ENCODE measurements at places on chromosomes 2 and 18.

GRCh38 chr2:238597638-238598528 is 171.2 kb downstream of the ASB1 start:
- no peak for DNase-seq

DNA sequence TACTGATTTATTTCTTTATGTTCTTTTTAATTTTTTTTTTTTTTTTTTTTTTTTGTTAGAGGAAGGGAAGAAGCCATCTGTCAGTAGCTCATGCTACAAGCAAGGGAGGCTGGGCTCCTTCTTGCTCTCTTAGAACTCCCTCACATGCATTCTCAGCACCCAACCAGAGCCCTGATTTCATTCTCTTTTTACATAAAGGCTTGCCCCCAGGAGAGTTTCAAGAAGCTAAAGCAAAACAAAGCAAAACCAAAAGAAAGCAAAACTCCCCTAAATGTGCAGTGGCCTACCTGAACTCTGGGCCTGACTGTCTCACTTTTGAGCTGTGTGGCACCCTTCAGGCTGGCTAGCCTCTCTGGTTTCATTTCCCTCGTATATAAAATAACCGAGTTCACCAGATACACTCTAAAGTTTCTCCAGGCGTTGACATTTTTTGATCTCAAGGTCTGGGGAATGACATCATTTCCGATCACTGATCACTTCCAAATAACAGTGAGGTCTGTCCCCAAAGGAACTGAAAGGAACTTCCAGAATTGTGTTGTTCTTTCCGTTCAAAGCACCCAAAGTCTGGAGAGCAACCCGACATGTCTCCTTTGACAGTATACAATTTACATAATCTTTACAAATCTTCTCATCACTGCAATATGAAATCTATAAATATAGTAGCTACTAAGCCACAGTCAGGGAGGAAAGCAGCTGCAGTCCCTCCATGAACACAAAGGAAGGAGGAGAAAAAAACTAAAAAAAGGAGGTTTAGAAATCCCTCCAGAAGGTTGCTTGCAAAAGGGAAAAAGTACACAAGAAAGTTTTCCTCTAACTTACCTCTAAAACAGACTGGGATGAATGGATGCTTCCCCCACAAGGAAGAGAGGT is 145.6 kb upstream of the NCK2 start:
- DNase-seq = no peak

DNA sequence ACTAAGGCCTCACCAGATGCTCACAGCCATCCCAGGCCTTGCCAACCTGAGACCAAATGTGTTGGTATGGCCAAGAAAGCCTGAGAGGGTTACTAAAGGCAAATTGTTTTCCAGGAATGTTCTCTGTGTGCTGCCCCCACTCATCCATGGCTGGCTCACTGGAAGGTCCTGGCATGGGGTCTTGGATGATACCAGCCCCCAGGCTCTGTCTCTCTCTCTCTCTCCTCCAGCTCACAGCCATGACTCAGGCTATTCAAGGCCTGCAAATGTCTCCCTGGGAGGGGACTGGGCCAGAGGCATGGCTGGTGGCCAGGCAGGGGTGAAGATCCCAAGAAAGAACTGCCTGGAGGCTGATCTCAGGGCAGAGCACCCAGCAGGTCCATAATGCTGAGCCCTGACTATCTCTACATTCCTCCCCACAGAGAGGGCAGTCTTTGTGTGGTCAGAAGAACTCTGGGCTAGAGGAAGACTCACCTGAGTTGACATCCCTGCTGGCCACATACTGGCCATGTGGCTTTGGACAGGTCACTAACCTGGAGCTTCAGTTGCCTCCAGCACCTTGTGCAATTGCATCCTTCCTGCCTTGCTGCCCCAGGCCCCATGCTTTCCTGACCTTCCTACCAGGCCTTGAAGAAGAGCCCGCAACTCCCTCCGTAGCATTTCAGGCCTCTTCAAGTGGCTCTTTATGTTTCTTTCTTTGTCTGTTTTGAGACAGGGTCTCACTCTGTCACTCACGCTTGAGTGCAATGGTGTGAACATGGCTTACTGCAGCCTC is 150.4 kb downstream of the ZFP36L2 start:
- DNase-seq = no peak

DNA sequence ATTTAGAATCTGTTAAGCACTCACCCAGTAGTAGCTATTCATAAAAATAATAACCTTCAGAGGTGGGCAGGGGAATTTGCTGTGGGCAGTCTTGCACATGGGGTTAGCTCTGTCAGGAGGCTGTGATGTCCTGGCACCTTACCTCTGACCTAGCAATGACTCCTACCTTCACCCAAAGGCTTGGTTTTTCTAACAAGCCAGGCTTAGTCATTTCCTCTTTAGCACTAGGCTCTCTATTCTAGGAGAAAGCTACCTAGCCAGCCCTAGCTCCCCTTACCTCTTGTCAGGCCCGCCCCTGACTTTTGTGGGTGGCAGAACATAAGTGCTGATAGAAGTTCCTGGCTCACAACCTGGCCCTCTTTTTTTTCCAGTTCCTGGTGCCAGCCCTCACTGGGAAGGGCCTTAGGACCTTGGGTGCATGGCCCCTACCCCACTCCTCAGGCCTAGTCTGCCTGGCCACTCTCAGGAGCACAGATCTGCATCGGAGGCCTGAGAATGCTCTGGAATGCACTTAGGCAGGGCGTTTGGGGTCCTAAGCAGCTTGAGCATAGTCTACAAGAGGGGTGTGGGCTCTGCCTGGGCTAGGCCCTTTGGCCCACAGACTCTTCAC is 17.7 kb downstream of the CPLX4 start:
- no peak for DNase-seq

DNA sequence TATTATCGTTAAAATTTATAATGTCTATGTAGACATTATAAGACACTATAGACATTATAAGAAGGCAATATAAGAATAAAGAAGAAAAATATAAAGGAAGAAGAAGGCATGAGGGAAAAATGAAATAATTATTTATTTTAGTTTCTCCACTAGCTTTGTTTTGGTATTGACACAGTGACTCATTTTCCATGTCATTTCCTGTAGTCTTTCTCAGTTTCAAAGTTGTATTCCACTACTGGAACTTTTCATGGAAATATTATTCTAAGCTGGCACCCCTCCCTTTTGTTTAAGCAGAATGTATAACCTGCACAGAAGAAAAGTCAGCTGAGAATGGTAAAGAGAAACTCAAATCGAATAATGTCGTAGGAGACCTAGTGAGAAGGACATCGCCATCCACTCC is 234.2 kb upstream of the NETO1 start:
- no peak for DNase-seq

DNA sequence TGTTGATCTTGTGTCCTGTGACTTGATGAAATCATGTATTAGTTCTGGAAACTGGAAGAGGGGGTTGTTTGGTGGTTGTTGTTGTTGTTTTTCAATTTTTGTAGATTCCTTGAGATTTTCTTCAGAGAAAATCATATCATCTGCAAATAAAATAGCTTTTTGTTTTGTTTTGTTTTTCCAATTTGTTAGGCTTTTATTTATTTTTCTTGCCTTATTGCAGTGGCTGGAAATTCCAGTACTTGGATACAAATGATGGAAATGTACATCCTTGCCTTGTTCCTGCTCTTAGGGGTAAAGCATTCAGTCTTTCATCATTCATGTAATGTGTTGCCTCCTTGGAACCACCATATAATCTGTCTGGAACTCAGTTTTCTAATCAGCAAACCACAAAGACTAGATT is 50.3 kb upstream of the TRIB2 start:
- DNase-seq = no peak

DNA sequence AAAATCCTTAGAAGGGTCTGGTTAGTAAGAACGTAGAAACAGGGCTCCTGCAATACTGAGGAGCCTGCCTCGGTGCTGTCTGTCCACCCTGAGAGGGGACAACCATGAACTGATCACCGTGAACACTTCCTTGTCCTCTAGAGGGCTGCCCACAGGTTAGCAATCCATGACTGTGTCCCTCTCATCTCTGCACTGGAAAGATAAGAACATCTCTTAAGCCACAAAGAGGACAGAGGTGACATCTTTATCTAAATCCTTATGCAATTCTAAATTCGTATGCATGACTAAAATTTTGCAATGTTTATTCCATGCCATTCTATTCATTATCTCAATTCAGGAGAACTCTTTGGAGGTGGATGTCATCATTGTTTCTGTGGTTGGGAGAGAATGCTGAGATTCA is 12.8 kb downstream of the EFR3B start:
- DNase-seq = no peak

DNA sequence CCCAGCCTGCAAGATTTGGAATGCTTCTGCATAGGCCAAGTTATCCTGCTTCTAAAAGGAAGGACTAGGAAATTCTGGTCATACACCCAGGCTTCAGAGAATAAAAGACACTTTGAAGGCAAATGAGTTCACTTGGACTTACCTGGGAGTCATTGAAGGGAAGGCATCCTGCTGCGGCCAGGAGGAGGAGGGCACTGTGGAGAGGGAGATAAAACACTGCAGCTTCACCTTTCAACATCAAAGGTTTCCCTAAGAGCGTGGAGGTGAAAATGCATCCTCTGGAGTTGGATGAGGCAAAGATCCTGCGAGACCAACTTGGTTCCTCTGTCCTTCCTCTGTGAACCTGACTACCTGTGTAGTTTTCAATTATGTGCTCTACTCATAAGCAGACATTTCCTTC is 79.5 kb upstream of the RIOK3 start:
- no peak for DNase-seq

GRCh38 chr2:119179991-119180390 is 21.4 kb upstream of the C1QL2 start:
- DNase-seq = no peak

DNA sequence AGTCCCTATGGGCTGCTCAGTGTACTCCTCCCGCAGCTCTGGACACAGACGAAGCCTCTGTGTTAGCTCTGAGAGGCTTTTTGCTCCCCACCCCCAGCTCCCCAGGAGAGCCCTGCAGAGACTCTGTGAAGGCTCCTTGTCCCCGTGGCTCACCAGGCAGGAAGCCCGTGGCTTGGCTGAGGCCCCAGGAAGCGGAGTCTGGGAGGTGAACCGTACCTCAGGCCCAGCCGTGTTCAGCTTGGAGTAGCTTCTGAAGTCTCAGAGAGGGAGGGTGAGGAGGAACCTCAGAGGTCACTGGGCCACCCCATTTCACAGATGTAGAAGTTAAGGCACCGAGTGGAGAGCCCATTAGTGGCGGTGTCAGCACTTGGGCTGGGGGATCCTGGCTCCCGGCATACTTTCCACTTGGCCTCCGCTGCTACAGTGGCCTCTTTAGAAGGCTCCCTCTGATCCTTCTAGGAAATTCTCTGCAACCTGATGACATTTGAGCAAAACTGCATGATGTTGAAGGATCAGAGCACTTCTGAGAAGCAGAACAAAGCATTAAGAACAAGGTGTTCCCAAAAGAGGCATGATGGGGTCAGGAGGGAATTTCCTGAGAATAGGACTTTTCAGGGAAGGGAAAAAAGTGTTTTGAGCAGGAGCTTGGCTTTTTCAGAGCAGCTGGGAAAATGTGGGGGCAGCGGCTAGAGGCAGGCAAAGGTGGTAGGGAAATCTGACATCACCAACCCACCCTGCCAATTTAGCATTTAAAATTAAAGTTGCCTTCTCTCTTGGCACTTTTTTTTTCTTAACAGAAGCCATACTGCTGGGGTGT is 79.1 kb downstream of the MCFD2 start:
- no peak for DNase-seq

DNA sequence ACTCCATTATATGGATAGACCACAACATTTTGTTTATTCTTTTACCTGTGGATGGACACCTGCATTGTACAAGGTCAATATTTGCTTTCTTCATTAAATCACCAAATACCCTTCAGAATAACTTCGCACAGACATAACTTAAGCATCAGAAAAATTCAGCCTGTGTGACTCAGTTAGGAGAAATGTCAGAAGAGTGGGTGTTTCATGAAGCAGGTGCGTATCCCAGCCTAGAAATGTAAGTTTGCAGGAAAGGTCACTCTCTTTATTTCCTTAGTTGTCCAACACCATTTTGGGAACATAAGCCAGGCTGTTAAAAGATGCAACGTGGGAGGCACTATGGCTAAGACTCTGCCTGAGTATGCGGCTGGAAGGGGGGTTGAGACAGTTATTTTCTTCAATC is 48.6 kb upstream of the FHL2 start:
- no peak for DNase-seq

DNA sequence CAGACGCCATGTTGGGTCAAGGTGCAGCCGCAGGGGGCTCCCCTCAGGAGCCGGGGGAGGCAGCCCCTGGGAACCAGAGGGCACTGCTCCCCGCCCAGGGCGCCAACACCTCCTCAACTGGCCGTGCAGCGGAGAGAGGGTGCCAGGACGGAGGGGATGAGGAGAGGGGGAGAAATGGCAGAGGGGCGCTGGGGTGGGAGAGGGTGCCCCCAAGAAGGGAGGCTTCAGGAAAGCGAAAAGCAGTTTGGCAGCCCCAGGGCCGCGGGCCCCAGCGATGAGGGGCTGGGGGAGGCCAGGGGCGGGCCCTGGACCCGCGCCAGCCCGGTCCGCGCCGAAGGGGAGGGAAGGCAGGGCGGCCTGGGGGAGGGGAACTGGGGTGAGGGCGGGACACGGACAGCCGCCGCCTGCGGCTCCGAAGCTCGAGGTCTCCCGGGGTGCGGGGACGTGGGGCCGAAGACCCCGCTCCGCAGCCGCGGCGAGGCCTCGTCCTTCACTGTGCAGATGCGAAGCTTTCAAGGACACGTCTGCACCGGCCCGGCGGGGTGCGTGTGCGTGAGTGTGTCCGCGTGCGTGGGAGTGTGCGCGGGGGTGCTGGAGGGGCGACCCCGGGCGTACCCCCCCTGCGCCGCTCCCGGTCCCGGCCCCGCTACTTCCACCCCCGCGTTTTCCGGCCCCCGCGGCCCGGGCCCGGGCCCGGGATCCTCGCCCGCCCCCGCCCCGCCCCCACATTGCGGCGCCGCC is 1.4 kb downstream of the DNMT3A start:
- DNase-seq = no peak

- DNase-seq = no peak
Measured at GRCh38 chr2:3547915-3548314, 10.2 kb downstream of the RNASEH1 start.

DNA sequence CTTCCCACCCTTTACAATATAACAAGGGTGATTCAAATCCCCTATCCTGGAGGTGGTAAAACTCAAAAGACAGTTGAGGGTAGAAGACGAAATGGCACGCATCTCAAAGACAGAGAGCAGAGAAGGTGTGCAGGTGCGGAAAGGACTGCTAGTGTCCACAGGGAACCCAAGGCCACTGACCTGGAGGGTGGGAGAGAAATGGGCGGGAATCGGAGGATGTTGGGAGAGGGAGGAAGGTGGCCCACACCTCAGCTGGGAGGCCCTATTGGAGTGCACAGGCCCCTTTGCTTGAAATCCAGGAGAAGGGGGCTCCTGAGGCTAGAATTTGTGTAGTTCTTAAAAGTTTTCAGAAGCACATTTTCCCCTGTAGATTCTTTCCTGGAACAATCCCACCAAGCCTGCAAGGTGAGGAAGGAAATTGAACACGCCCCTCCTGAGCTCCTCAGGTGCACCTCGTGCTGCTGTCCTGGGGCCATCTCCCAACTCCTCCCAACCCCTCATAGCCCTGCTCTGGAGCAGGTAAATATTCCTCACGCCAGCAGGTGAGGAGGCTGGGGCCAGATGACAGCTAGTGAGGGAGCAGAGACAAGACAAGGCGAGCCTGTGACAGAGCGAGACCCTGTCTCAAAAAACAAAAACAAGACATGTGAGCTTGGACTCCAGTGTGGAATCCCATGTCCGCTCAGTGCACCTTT is 99.3 kb downstream of the MCFD2 start:
- DNase-seq = no peak

GRCh38 chr2:45974056-45974455 is 322.6 kb downstream of the PRKCE start:
- DNase-seq = no peak

Data from activated CD8-positive, alpha-beta memory T cell treated with anti-CD3 and anti-CD28 coated beads, Interleukin-2, amount 50 U/mL, for 48 hours (primary cell).